Left ventricle myocardium superior (tissue), 1 donor: ENCODE measurements at places on chromosomes 12 and 14. TPM values are rescaled to one million over a fixed set of nuclear protein-coding genes. Genes with fewer than 3 reads are reported as not detected.

DNA sequence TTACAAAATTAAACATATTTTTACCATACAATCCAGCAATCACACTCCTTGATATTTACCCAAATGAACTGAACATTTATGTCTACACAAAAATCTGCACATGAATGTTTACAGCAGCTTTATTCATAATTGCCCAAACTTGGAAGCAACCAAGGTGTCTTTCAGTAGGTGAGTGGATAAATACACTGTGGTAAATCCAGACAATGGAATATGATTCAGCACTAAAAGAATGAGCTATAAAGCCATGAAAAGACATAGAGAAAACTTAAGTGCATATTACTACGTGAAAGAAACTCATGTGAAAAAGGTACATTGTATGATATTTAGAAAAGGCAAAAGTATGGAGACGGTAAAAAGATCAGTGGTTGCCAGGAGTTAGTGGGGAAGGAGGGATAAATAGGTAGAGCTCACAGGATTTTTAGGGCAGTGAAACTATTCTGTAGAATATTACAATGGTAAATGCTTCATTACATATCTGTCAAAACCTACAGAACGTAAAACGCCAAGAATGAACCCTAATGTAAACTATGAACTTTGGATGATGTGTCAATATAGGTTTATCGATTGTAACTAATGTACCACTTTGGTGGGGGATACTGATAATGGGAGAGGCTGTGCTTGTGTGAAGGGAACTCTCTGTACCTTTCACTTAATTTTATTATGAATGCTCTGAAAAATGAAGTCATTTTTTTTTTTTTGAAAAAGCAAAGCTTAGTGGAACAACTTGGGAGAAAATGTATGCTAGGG lies 295.7 kb downstream of the CEP128 start:
- DNase-seq, result no peak

The ACSM4 gene
- total RNA-seq, result not detected

The FOXN3 gene
- 134 TPM for total RNA-seq

DNA sequence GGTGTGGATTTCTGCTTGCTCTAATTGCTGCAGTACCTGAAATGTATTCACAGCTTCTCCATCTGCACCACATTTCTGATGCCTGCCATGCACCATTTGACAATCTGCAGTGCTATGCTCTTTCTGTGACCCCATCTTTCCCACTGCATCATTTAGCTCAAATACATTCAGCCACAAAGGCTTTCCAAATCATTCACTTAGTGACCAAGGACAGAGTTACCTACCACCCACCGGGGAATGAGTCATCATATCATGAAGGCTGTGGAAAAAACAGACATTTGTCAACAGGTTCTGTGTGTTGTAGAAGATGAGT lies 465.5 kb upstream of the ATP2B1 start:
- DNase-seq, result no peak

- no peak for DNase-seq
Observed at GRCh38 chr12:124273630-124274029, 21.3 kb upstream of the RFLNA start.

DNA sequence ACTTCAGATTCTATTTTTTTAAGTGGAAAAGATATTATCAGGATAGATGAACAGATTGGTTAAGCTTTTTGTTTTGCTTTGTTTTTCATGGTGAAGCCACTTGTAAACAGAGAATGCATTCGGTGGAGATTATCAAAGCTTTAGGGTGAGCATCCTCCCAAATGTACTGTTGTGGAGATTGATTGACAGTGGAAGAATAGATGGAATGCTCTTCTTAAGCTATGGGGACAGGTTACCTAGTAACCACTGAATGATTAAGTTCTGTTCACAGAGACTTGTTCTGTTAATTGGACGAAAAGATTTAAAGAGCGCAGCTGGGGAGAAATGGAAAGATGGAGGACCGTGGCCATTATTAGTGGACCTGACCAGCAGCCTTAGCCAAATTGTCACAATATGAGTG lies 21.8 kb upstream of the SPATA7 start:
- DNase-seq, result no peak
